Uterine smooth muscle cell (primary cell): ENCODE measurements at places on chromosomes 12 and 14. TPM values are rescaled to one million over a fixed set of nuclear protein-coding genes. Genes with fewer than 3 reads are reported as not detected.

MYH6 gene
- total RNA-seq = not detected in 2 replicates

KRT83 gene
- total RNA-seq = not detected in 2 replicates

CABP1 gene
- total RNA-seq = 0.44 and 1.1 TPM in 2 replicates

CLEC4D gene
- total RNA-seq = not detected in 2 replicates

FAM90A1 gene
- 0.11 and 0.12 TPM in 2 replicates for total RNA-seq

FOXN4 gene
- total RNA-seq = not detected in 2 replicates

NEMP1 gene
- 12.7 and 22.1 TPM in 2 replicates for total RNA-seq
